ENCODE measurements at places on chromosomes 4 and X.

GRCh38 chrX:46456125-46456922, 88.9 kb downstream of the ZNF674 start:
- peaks cover 8% of the 10 kb centered on the region for H3K4me1 ChIP-seq
- H3K36me3 ChIP-seq = peaks cover 28% of the 10 kb centered on the region
- no peak for DNase-seq
- H3K27me3 ChIP-seq = no peaks in the 10 kb centered on the region

DNA sequence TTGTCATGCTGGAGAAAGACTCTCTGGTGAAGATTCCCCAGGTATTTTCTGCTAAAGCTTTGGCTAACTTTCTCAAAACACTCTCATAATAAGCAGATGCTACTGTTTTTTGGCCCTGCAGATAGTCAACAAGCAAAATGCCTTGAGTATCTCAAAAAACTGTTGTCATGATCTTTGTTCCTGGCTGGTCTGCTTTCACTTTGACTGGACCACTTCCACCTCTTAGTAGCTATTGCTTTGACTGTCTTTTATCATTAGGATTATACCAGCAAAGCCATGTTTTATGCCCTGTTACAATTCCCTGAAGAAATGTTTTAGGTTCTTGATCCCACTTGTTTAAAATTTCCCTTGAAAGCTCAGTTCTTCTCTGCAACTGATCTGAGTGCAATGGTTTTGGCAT, 231.5 kb downstream of the SLC7A11 start:
- no peak overlapping the region for H3K4me3 ChIP-seq
- DNase-seq = no peak
- no peak overlapping the region for H3K27ac ChIP-seq

GRCh38 chrX:31590581-31591114, 518.8 kb upstream of the FTHL17 start:
- no peak for DNase-seq
- no peaks in the 10 kb centered on the region for H3K36me3 ChIP-seq
- no peaks in the 10 kb centered on the region for H3K4me1 ChIP-seq
- no peaks in the 10 kb centered on the region for H3K27me3 ChIP-seq

DNA sequence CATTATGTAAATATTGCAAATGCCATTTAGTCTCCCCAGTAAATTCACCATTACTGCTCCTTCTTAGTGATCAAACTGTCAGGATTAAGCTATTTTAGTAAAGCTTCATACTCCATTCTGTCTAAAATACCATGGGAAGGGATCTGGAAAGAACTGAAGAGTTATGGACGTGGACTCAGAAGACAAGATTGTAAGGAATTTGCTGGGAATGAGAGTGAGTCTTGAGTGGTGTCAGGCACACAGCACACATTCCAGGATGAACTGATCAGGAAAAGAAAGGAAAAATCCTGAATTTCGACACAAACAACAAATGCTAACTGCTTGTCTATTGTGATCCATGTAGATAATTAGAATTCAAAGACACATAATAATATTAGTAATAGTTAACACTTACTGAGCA, 311.0 kb downstream of the CENPC start:
- H3K27me3 ChIP-seq = no peaks in the 10 kb centered on the region
- H3K4me1 ChIP-seq = no peaks in the 10 kb centered on the region
- no peaks in the 10 kb centered on the region for H3K36me3 ChIP-seq

DNA sequence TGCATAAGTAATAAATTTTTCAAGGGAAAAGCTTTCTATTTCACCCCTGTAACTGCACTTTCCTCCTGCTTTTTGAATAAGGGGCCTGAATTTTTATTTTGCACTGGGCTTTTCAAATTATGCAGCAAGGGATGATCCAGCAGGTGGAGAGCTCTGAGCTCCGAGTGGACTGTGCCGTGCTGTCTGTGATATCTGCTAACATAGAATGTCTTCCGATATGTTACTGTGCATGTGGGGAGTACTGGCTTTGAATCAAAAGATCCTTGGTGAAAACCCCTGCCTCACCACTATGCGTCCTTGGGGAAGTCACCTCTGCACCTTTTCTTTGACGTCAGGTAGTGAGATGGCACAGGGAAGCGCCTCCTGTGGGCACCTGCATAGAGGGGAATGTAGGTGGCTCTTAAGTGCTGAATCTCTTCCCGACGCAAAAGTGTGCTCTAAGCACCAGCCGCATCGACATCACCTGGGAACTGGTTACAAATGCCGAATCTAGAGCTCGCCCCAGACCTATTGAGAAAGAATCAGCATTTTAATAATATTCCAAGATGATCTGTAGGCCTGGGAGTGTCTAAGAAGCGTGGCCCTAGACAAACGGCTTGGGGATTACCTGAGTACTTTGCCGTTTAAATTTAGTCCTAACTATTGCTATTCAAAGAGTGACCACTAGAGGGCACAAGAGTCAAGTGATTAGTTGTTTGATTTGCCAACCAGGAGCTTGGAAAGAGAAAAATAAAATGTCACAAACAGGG, 19.2 kb upstream of the WFS1 start:
- DNase-seq = no peak
- no peak overlapping the region for H3K27ac ChIP-seq
- peaks cover 35% of the 10 kb centered on the region for H3K27me3 ChIP-seq
- H3K4me1 ChIP-seq = peaks cover 3% of the 10 kb centered on the region
- H3K4me3 ChIP-seq = no peak overlapping the region

GRCh38 chr4:101200561-101200960, 146.8 kb downstream of the PPP3CA start:
- peaks cover 33% of the 10 kb centered on the region for H3K4me1 ChIP-seq
- H3K27me3 ChIP-seq = no peaks in the 10 kb centered on the region
- no peak overlapping the region for H3K4me3 ChIP-seq

- no peak for DNase-seq
- peaks cover 21% of the 10 kb centered on the region for H3K27me3 ChIP-seq
- no peak overlapping the region for H3K27ac ChIP-seq
- H3K4me3 ChIP-seq = no peak overlapping the region
These were observed 4.4 kb downstream of the CCDC110 start for GRCh38 chr4:185467101-185467500.

DNA sequence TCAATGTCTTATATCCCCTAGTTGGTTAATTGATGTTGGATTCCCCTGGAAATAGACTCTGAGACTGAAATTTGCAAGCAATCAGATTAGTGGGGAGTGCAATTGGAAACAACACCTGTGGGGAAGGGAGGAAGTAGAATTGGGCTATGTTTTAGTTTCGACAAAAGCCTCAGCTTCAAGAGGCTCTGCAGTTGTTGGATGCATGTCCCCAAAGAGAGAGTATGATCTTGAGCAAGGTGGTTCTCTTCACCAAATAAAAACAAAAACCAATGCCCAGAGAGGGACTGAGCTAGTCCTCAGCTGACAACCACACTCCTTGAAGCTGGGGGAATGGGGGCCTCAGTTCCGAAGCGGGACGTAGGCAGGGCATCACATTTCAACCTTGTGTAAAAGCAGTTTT, 77.1 kb downstream of the PRKG2 start:
- no peak for DNase-seq
- no peaks in the 10 kb centered on the region for H3K4me1 ChIP-seq
- peaks cover under 1% of the 10 kb centered on the region for H3K36me3 ChIP-seq
- H3K4me3 ChIP-seq = no peak overlapping the region

DNA sequence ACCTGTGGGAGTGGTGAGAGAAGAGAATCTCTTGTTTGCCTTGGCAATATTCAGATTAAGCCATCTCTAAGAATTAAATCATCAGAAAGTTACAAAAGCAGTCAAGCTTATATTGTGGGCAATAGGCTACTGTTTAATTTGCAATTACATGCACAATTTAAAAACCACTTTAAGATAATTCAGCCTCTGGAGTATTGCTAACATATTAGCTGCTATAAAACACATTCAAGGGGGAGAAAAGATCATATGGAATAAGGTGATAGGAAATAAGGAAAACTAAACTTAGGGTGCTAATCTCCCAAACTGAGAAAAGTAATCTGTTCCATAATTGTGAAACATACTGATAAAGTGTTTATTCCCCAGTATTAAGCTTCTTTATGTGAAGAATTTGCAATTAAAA, 103.9 kb downstream of the ARAP2 start:
- no peak overlapping the region for H3K4me3 ChIP-seq
- no peak overlapping the region for H3K27ac ChIP-seq
- H3K4me1 ChIP-seq = peaks cover 3% of the 10 kb centered on the region
- H3K36me3 ChIP-seq = peaks cover 20% of the 10 kb centered on the region
- H3K27me3 ChIP-seq = no peaks in the 10 kb centered on the region
- no peak for DNase-seq

- H3K27me3 ChIP-seq = no peaks in the 10 kb centered on the region
- no peaks in the 10 kb centered on the region for H3K4me1 ChIP-seq
- no peak overlapping the region for H3K4me3 ChIP-seq
- no peak for DNase-seq
- no peak overlapping the region for H3K27ac ChIP-seq
These were observed 18.5 kb upstream of the EDA start for GRCh38 chrX:69597399-69597798.

DNA sequence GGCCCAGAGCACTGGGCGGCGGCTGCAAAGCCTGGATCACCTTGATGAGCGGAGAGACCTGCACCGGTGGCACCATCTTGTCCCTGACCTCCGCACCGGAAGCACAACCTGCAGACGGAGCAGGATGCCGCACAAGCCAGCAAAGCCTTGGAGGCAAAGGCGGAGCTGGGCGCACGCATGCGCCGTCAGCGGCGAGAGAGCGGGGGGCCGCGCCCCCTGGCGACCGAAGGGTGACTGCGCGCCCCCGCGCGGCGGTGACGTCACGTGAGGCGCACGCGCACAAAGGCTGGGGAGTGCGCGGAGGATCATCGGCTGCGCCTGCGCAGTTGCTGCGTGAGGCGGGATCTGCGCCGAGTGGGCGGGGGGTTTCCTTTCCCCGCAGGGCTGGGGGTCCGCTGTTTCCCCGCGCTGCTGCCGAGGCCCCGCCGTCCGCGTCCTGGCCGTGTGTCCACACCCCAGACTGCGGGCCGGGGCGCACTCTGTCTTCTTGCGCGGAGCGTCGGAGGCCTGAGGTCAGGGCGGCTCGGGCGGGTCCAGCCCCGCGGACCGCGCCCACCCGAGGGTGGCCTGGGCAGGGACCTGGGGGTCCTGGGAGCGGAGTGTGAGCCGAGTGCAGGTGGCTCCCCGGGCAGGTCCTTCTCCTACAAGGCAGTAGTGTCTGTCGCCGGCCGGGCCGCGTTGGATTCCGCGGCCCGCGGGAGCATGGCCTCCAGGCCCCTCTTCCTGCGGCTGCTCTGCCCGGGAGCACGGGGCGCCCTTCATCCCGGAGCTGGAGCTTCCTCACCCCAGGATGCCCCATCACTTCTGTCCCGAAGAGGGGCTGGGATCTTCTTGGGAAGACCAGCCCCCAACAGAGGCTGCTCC, at the start of the genes ATP5ME and MYL5:
ATP5ME (minus strand) TSS at position 105 of the 864 bp plus-strand sequence; CDS start at position 76, 29 bp downstream.
MYL5 (plus strand) TSS at position 371 of the 864 bp plus-strand sequence. CDS start 3,485 bp downstream, outside the sequence.
- no peaks in the 10 kb centered on the region for H3K27me3 ChIP-seq
- H3K36me3 ChIP-seq = peaks cover 22% of the 10 kb centered on the region
- peaks cover 16% of the 10 kb centered on the region for H3K4me1 ChIP-seq
- H3K4me3 ChIP-seq = peak within 1 kb of the TSS; percentile 92
- H3K27ac ChIP-seq = peak within 1 kb of the TSS; percentile 83

Measured in activated naive CD8-positive, alpha-beta T cell treated with anti-CD3 and anti-CD28 coated beads for 36 hours (primary cell).